ENCODE measurements at places on chromosomes 5 and 9.
A peak's percentile ranks its signal among the peaks of the same experiment; 100 is the strongest.

DNA sequence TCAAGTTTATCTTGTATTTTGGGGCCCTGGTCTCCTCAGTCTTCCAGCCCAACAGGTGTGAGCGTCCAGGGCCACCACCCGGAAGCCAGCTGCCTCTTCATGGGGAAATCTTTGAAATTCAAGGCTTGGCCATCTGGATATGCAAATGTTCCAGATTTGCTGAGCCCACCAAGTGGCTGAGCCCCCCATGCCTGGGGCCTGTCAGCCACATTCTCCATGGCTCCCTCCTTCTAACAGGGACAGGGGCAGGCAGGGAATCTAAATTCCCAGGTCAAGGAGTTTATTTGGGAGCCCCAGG, 14.2 kb upstream of the CXXC5 start:
- DNase-seq: no peak

GRCh38 chr5:145908206-145908960, 28.0 kb upstream of the SH3RF2 start:
- DNase-seq: no peak

DNA sequence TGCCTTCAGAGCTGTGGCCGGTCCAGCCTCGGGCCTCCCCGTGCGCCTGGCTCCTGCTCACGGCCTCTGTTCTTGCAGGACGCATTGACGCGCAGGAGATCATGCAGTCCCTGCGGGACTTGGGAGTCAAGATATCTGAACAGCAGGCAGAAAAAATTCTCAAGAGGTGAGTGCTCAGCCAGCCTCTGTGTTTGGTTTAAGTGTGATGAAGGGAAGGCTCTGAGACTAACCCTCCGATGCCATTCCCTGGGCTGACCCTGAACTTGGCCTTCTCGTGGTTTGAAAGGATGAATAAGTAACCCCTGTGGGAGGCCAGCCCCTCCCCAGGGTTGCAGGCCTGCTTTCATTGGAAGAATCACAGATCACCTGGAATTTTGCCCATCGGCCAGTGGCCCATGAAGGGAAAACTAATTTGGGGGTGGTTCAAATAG, 26.3 kb downstream of the PTGES2 start:
- DNase-seq: no peak

DNA sequence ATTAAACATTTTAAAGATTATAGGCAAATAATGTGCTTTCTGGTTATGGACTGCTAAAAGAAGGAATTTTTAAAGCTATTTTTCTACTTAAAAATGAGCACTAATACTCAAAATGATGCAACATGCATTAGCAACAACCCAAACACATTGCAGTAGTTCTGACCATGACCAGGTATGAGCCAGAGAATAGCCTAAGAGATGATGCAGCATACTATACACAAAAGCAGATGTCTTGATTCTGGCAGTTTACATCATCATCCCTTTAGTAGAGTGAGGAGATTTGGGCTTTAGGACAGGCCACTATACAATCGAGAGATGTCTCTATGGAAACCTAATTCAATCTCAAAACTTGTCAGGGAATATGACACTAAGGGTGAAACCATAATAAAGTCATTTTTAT, 307.1 kb downstream of the PRR16 start:
- DNase-seq: no peak

- DNase-seq: no peak
Measured at GRCh38 chr5:43141211-43141610, 20.5 kb downstream of the ZNF131 start.

- no peak for DNase-seq
Measured at GRCh38 chr9:110332766-110333165, 4.9 kb downstream of the TXNDC8 start.

GRCh38 chr5:65928322-65928752, 2.0 kb downstream of the ERBIN start:
- DNase-seq: no peak

- DNase-seq: no peak
Measured at GRCh38 chr5:136191304-136192014, 1.5 kb downstream of the SMIM32 start.

DNA sequence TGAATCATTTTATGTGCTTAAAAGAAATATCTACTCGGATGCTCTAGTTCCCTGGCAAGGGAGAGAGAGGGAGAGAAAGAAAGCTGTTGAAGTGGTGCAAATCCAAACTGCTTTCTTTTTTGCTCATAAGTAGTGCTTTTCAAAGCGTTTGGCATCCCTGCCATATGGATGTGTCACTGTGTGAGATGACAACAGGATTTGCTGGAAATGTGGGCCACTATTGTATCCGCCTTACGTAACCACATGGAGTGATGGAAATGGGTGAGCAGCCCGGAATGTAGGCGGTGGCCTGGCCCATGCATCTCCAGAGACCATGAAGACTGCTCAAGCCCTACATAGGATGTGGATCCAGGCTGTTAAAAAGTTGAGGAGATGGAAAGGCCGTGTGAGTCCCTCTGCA, 30.8 kb downstream of the TJP2 start:
- no peak for DNase-seq

- no peak for DNase-seq
Measured at GRCh38 chr5:150557509-150557872, 49.6 kb downstream of the NDST1 start.

DNA sequence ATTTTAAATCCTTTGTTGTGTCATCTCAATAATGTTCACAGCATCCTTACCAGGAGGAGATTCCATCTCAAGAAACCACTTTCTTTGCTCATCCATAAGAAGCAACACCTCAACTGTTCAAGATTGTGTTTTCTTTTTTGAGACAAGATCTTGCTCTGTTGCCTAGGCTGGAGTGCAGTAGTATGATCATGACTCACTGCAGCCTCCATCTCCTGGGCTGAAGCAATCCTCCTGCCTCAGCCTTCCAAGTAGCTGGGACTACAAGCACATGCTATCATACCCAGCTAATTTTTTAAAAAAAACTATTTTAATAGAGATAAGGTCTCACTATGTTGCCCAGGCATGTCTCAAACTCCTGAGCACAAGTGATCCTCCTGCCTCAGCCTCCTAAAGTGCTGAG, 60.0 kb downstream of the ABHD17B start:
- no peak for DNase-seq

DNA sequence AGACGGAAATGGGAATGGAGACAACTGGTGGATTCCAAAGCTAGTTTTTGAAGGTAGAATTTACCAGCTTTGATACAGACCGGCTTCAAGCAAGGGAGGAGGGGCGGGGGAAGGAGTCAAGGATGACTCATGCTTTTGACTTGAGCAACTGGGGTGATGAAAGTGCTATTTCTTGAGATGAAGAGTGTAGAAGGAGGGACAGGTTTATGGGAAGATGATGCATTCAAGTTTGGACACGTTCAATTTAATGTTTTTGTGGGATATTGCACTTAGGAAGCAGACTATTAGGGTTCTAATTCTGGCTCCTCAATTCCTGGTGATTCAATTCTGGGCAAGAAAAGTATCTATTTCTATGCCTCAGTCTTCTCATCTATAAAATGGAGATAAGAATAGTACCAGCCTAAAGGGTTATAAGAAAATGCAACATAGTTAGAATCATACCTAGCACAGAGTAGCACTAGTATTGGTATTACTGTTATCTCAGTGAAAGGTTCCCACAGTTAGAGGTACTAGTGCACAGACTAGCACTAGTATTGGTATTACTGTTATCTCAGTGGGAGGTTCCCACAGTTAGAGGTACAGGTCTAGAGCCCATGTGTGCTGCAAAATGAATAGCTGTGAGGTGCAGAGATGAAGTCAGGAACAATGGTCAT, 4.6 kb downstream of the NIPAL4 start:
- DNase-seq: peak; percentile 52

- DNase-seq: no peak
Measured at GRCh38 chr5:53923961-53924360, 363.5 kb downstream of the NDUFS4 start.

- DNase-seq: peak; percentile 55
Measured at GRCh38 chr5:76547242-76547890, 75.8 kb downstream of the F2RL2 start.

DNA sequence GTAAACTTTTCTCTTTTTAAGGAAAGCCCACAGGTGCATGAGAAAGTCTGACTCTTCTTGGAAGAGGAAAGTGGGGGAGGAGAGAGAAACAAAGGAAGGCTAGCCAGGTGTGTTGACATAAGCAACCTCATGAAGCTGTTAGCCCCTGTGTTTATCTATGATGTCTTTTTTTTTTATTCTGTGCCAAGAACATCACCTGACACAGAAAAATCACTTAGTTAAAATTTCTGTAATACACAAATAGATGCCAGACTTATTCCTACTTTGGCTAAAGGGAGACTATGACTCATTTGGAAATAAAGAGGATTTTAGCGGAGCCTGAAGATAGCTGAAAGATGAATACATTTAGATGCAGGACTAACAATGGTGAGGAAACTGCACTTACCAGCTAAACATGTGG, 58.3 kb downstream of the BAAT start:
- no peak for DNase-seq

DNA sequence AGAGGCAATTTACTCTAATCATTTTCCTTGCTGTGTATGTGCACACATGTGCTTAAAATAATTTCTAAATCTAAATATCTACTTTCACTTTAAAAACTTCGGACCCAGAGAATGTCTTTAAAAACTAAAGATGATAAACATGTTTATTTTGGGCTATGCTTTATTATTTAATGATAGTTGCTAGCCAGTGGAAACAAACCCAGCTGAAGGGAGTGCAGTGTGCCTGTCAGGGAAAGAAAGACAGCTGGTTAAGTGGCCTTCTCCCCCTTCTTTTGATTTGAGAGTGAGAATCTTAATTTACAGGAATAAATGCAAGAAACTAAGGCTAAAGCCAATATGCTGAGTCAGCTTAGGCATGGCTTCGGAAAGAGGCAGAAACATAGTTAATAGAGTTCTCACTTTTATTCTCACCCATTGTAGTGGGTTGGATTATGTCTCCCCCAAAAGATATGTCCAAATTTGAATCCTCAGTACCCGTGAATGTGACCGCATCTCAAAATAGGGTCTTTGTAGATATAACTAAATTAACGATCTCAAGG, 111.4 kb downstream of the DCP2 start:
- DNase-seq: no peak

GRCh38 chr9:99035313-99035712, 69.6 kb upstream of the TGFBR1 start:
- no peak for DNase-seq

DNA sequence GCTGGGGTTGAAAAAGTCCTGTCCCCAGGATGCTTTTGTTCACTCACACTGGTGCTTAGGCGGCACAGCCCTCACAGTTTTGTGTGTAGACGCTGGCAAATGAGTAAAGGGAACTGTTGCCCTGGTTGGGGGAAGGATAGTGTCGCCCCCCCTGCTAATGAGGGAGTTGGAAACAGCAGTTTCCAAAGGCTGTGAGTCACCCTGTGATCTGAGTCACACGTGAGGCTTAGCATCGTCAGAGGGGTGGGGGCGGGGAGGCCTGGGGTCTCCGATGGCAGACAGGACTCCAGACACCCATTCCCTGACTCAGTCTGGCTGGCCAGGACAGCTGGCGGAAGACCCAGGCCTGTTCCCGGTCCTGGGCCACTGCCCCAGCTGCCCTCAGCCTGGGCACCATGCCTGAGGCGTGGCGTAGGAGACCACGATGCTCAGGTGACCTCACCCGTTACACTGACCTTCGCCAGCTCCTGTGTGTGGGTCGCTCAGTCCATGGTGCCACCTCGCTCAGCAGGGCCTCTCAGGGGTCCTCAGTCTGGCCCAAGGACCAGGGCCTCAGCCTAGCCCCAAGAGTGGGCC, 2.9 kb downstream of the DNAJB5 start:
- peak; percentile 41 for DNase-seq

DNA sequence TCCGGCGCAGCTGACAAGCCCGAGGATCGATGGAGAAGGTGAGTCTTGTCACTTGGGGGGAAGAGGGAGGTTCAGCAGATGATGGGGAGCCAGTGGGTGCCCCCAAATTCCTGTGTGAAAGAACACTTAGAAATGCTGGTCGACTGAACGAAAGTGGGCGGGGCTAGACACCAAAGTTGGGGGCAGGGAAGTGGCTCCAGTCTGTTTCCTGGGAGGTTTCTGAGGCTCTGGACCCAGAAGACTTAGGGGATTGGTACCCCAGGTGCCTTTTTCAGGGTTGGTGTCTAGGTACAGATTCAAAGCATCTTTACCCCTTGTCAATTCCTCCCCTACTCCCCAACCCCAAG, 278.6 kb downstream of the ZSWIM6 start:
- no peak for DNase-seq

DNA sequence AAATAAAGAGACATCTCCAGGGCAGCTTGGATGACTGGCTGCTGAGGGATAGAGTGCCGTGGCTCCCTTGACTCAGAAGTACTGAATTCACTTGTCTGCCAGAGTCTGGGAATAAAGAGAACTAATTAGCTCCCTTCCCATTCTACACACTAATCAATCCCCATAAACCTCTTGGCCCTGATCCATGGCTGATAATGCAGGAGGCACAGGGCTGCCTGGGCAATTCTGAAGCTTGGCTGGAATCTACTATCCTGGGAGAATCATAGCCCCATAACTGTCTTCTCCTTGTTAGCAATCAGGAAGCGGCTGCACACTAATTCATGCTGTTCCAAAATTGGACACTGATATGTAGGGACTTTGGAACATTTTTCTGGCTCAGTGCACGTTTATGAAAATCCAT, 197.7 kb downstream of the PTTG1 start:
- no peak for DNase-seq

DNA sequence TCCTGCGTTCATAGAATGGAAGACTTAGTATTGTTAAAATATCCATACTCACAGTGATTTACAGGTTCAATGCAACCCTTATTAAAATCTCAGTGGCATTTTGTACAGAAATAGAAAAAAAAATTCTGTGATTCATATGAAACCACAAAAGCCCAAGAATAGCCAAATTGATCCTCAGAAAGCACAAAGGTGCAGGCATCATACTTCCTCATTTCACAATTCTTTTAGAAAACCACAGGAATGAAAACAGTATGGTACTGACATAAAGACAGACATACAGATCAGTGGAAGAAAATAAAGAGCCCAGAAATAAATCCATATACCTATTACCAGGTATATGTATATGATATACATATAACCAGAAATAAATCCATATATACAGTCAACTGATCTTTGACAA, 86.8 kb upstream of the MEGF10 start:
- no peak for DNase-seq

GRCh38 chr9:134364391-134365114, 38.3 kb downstream of the RXRA start:
- DNase-seq: no peak

DNA sequence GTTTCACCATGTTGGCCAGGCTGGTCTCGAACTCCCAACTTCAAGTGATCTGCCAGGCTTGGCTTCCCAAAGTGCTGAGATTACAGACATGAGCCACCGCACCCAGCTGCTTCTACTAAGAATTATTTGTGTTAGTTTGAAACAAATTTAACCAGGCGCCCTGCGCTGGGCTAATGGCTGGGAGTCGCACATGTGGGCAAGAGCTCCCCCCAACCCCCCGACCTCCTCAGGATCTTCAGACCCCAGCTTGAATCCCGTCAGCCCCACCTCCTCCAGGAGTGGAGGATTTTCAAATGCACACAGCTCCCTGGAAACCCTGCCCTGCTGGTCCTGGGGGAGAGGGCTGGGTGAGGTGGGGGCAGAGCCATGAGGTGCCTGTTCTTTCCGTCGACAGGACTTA, 21.2 kb upstream of the SLC12A7 start:
- peak; percentile 39 for DNase-seq

- DNase-seq: peak; percentile 31
Measured at GRCh38 chr9:34628656-34629490, at the start of gene ARID3C. Gene ARID3C (minus strand): TSS chr9:34629066. CDS start chr9:34628014, 1,052 bp downstream.

- no peak for DNase-seq
Measured at GRCh38 chr5:151912360-151912759, 12.3 kb downstream of the GLRA1 start.

GRCh38 chr5:150291388-150292385, 2.1 kb upstream of the CAMK2A start:
- no peak for DNase-seq

GRCh38 chr5:55104036-55104772, 1.8 kb downstream of the GZMA start:
- DNase-seq: no peak

- DNase-seq: no peak
Measured at GRCh38 chr5:35041261-35041660, 6.5 kb downstream of the AGXT2 start.

All from GM06990 (cell line).